ENCODE measurements at places on chromosomes 12 and 14. TPM values are rescaled to one million over a fixed set of nuclear protein-coding genes. Genes with fewer than 3 reads are reported as not detected.

DNA sequence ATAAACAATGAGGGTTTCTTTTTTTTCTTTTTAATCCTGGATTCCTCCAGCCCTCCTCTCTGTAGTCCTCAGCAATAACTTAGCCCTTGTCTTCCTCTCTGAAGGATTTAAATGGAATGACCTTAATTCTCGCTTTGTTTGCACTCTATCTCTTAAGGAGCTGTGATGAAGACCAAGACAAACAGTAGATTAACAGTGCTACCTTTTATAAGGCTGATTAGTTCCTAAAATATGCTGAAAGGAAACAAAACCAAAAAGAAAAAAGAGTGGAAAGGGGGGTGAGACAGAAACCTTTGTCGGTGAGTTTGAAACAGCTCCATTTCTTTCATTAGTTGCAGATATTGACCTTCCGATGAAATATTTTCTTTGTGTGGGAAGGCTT is 38.7 kb upstream of the PTCSC3 start:
- DNase-seq: no peak

DNA sequence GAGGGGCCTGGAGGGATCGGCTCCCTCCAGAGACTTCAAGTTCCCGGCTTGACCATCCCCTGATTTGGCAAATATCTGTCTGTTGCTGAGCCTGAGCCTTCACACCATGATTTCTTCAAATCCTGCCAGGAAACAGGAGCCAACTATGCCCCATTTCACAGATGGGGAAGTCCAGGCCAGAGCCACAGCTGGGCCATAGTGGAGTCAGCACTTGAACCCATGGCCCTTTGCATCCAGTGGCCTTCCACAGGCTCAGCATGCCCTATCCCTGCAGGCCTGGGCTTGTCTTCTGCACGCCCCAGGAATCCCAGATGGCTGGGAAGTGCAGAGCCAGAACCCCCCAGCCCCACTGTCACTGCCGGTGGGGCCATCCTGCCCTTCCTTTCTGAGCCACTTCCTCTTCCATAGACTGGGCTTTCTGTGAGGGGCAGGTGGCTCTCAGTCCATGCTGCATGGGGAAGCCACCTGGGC is 44.9 kb downstream of the CYP46A1 start:
- DNase-seq: peak; percentile 1

DNA sequence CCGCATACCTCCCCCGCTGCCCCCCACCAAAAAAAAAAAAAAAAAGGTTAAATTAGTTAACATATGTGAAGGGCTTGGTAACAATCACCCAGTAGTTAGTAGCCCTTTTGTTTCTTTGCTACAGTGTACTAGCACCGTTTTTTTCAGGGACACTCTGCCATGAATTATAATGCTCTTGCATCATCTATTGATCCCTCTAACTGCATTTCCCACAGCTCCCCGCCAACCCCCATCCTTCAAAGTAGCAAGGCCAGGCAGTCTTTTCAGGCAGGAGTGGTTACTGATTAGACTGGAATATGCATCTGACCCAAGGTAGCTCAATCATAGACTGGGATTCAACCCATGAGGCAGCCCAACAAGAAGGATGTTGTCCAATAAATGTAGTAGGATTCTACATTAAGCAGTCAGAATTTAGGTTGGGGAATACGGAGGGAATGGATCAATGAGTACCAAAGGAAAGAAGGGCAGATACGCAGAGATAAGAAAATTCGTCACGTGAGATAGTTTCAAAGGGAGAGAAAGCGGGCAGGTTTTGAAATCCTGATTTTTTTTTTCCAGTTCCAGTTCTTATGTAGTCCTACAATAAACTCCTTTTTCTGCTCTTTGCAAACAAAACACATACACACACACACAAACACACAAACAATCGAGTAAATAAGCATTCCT is 39.8 kb upstream of the CRACR2A start:
- no peak for DNase-seq

DNA sequence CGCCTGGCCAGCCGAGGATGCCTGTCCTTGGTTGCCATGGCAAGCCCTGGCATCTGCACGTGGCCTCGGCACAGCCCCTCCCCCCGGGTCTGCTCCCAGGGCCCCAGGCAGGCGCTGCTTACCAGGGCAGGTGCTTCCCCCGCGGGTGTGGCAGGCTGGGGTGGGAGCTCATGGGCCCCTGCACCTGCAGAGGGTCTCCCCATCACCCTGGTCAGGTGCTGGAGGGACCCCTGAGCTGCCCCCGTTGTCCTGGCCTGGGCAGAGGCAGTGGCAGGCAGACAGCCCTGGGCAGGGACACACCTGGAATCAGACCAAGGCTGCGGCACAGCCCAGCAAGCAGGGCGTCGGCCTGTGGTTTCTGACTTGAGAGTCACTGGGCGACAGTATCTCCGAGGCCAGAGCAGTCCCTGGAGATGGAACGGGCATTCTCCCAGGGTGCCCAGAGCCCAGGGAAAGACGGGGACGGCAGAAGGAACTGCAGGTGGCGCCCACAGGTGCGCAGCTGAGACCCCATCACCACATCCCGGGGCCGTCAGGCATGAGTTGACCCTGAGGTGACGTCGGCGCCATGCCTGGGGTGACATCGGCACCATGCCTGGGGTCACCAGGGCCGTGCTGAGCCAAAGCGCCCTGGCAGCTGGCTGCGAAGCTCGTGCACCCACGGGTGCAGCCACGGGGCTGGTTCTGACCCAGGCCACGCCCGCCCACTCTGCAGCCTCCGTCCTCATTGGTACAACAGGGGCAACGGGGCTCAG is 56.1 kb upstream of the FBRSL1 start:
- no peak for DNase-seq

The CD4 gene
- total RNA-seq: not detected

The AICDA gene
- not detected for total RNA-seq

The AREL1 gene
- 27.9 TPM for total RNA-seq

The SLC24A4 gene
- total RNA-seq: not detected

The ITGB7 gene
- 0.34 TPM for total RNA-seq

The SLC6A13 gene
- total RNA-seq: not detected

All from Daoy (cell line).